Fibroblast of the aortic adventitia (primary cell): ENCODE measurements at places on chromosomes 11 and 22.

DNA sequence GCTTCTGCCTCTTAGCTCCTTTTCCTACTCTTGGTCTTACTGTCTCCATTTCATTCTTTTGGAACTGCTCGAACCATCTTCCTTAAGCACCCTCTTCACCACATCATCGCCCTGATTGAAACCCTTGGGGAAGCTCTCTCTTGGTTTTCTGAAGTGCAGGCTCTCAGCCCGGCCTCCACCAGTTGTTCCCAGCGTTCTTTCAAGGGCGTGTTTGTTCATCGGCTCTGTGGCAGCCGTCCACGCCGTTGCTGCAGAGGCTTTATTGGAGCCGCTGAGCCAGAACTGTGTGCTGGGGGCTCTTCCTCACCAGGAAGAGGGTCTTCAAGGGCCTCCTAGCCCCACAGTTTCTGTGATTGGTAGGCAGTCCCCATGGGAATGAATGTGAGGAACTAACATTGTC is 214.1 kb downstream of the TBC1D22A start:
- DNase-seq: no peak

- DNase-seq: no peak
Observed at GRCh38 chr11:47215366-47215910, 664 bp downstream of the DDB2 start.

- DNase-seq: peak; percentile 77
Observed at GRCh38 chr11:125128450-125128849, 17.0 kb upstream of the TMEM218 start.

GRCh38 chr11:70477176-70477575 is 78.8 kb downstream of the CTTN start:
- DNase-seq: no peak

DNA sequence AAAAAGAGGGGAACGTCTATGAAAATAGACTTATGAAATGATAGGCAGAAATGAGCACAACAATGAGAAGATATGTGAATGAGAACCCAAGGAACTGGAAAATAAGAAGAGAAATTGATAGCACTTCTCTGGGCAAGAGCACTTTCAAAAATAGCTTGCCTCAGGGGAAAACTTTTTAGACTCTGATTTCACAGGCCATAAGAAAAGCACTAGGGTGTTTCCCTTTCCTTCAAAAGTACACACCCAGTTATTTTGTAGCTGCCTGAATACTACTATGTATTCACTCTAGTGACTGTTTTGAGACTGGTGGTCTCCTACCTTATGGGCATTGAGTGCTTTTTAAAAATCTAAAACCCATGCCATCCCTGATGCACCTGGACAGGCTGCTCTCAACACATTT is 172.3 kb upstream of the SOX6 start:
- DNase-seq: no peak

- DNase-seq: no peak
Observed at GRCh38 chr11:73288192-73288872, 16.2 kb downstream of the P2RY6 start.

GRCh38 chr22:29377979-29378378 is 10.4 kb downstream of the AP1B1 start:
- DNase-seq: no peak

- DNase-seq: no peak
Observed at GRCh38 chr11:66539870-66540213, 6.0 kb downstream of the ZDHHC24 start.
